Calu3 (cell line): ENCODE measurements at places on chromosomes 3 and 15. TPM values are rescaled to one million over a fixed set of nuclear protein-coding genes. Genes with fewer than 3 reads are reported as not detected.

Gene CHRM5
- total RNA-seq: not detected in 2 replicates

Gene TRIM42
- total RNA-seq: not detected in 2 replicates

DNA sequence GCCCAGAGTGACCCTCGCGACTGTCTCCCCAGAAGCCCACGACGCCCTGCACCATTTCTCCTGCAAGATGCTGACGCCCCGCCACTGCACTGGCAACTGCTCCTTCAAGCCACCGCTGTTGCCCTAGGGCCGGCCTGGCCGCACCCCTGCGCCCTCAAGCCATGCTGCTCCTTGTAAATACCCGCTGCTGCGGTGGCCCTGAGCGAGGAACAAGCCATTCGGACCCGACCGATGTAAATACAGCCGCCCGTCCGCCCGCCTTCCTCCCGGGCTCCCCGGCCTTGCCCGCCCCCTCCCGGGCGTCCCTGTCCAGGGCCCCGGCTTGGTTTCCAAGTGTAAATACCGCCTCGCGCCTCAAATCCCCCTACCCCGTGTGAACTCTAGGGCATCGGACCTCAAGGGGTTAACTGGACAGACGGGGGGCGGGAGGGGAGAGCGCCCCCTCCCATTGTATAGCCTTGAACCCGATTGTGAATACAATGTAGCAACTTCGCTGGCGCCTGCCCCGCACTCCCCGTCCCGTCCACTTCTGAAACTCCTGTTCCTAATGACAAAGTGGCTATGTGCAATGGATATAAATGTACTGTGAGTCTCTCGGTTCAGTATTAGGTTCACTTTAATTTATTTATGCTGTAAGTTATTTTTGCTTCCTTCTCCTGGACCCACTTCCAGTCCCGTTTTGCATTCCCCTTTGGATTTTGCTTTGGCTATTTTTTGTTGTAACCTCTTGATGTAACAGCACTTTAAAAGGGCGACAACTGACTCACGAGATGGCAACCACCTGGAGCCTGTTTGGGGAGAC lies 5.9 kb downstream of the RNU6-1 start:
- peak overlapping the region; percentile 66 for H3K4me3 ChIP-seq
- peaks cover 15% of the 10 kb centered on the region for H3K36me3 ChIP-seq
- peaks cover 30% of the 10 kb centered on the region for H3K4me1 ChIP-seq
- peak; percentile 65 for DNase-seq

DNA sequence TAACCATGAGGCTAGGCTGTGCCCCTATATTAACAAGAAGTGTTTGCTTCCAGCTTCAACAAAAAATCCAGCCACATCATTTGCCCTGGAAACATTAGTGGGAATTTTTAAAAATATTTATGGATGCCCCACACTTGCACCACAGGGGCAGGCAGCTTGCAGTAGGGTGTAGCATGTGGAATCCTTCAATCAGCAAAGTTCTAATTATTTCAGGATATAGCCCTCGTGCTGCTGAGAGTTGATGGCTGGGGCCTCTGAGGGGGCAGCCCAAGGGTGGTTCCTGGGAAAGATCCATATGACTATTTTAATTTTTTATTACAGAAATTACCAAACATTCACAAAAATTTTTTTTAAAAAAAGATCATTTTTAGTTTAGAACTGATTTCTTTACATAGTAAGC lies 35.1 kb upstream of the LMCD1 start:
- no peak overlapping the region for H3K4me3 ChIP-seq
- H3K4me1 ChIP-seq: no peaks in the 10 kb centered on the region
- no peaks in the 10 kb centered on the region for H3K27me3 ChIP-seq
- DNase-seq: no peak
- H3K36me3 ChIP-seq: peaks cover 4% of the 10 kb centered on the region

DNA sequence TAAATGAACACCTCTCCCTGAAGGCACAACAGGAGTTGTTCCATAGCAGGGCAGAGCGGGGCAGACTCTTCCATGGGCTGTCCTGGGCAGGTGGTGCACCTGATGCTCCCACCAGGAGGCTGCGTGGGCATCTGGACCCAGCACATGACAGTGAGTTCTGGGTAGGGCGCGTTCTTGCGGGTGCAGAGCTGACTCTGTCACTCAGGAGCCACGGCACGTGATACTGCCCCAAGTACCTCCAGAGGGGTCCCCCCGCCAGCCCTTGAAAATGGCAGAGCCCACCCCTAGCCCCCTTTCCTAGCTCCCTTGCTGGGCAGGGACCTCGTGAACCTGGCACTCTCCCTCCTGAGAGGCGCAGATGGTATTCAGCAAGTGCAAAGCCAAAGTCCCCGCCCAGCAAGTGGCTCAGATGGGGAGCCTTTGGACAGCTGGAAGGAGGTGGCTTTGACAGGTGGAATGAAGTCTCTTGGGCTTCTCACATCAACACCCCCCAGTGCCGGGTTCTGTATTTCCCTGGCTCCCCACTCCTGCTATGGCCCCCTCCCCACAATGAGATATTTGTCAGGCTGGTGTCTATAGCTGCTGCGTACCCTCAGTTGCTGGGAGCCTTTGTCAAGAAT lies 172.1 kb downstream of the TBC1D2B start:
- peaks cover 43% of the 10 kb centered on the region for H3K27me3 ChIP-seq
- DNase-seq: no peak
- H3K4me3 ChIP-seq: no peak overlapping the region
- no peak overlapping the region for H3K27ac ChIP-seq
- H3K4me1 ChIP-seq: peaks cover 20% of the 10 kb centered on the region
